ENCODE measurements at places on chromosomes 5 and 9.

DNA sequence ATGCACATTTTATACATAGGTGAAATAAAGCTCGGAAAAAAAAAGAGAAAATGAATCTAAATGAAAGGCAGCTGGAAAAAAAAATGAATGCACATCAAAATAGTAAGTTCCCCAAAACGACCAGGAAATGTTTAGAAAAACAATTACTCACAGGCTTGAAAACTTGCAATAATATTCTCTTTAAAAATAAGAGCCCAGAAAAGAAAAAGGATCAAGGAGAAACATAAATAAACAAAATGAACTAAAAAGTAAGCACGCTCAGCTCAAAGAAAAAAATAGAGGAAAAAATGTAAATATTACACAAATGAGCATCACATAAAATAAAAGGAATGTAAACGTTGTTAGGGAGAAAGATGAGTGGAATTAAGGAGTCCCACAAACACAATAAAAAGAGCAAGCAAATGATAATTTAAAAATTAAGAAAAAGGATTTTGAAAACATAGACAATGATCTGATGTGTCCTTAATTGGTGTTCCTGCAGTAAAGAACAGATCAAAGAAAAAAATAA, 54.2 kb downstream of the SLC27A6 start:
- DNase-seq, result no peak

DNA sequence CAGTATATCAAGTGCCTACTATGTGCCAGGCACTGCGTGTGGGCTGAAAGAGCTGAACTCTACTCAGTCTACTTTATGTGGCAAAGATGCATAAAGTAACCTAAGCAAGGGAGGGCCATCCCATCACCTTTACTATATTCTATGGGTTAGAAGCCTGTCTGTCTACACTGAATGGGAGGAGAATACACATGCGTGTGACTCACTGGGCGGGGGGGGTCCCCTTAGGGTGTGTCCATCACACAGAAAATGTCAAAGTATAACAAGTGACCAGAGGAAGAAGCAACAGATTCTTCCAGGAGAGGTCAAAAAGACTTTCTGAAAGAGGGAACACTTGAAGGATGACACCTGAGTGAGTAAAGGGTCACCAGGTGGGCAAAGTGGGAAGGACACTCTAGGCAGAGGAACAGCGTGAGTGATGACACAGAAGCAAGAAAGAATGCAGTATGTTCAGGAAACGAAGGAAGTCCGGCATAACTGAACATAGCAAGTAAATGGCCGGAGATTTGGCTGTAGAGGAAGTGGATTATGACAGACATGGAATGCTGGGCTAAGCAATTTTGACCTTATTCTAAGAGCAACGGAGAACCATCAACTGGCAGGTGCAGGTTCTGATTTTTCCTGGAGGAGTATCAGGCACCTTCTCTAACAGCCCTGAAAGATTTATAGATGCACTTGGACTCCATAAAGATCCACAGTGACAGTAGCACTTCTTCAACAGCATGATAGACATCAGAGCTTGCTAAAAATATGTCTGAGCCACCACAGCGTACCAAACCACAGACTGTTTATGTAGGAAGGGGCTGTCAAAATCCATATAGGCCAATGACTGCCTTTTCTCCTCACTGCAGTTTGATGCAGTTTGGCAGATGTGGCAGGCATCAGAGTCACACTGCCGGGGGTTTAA, 8.0 kb upstream of the WHRN start:
- DNase-seq, result no peak

GRCh38 chr5:32785611-32786254, 74.6 kb downstream of the NPR3 start:
- DNase-seq, result no peak

DNA sequence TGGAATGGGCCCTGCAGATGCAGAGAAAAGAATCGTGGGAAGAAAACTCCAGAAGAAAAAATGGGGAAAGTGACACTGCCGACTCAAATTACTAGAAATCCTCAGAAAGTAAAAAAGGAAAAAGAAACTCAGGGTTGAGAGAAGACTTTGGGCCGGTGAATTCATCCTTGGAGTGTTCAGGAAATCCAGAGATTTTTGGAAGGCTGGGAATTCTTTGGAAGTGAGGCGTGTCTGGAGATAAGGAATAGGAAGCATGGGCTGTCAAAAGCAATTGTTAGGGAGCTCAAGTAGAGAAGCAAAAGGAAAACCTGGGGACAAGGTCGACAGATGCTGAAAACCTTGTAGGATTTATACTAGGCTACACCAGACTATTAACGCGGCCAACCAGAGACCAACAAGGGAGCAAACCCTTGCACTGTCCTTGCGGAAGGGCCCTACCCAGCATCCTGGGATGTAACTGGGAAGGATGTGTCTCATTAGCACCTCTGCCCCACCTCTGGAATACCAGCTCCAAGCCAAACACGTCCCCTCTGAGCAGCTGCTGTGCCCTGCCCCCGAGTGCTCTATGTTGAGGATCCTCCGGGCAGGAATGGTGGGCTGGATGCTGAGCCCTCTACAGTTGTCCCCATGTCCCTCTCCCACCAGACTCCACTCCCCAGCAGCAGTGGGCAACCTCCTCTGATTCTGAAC, 11.6 kb downstream of the DAB2IP start:
- no peak for DNase-seq

GRCh38 chr9:34558919-34559623, 30.5 kb downstream of the CNTFR start:
- no peak for DNase-seq

GRCh38 chr9:127347831-127348776, 48.9 kb upstream of the SLC2A8 start:
- peak; percentile 12 for DNase-seq

DNA sequence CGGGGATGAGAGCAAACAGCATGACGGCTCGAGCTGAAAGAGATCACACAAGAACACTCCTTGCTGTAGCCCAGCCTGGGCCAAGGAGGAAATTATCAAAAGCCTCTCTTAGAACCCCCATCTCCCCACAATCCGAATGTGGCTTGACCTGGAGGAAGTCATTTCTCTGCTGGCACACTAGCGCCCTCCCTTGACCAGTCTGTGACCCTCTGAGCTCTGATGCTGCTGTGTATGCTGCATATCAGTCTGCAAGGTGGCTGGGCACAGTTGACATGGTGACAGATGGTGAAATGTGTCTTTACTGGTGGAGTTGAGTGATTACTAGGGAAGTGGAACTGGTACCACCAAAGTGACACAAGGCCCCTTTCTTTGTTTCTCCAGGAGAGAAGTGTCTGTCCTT, 3.3 kb downstream of the SLC46A2 start:
- no peak for DNase-seq

DNA sequence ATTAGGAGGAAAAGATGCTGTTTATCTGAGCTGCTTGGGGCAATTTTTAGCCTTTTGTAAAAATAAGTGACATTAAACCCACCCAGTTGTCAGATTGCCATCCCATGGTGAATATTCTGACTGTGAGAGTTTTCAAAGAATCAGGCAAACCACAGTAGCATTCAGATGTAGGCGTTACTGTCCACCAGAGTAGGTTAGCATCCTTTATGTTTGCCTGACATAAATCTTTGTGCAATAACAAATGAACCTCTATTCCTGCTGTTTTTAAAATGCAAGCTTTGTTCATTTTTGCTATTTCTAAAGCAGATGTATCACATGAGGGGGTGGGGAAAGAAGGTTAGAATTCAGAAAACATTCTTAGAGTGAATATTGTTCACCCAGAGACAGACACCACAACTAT, 427.8 kb downstream of the CDH9 start:
- no peak for DNase-seq
